Mesendoderm (in vitro differentiated cells): ENCODE measurements at places on chromosomes 13 and 19.
A peak's percentile ranks its signal among the peaks of the same experiment; 100 is the strongest.

DNA sequence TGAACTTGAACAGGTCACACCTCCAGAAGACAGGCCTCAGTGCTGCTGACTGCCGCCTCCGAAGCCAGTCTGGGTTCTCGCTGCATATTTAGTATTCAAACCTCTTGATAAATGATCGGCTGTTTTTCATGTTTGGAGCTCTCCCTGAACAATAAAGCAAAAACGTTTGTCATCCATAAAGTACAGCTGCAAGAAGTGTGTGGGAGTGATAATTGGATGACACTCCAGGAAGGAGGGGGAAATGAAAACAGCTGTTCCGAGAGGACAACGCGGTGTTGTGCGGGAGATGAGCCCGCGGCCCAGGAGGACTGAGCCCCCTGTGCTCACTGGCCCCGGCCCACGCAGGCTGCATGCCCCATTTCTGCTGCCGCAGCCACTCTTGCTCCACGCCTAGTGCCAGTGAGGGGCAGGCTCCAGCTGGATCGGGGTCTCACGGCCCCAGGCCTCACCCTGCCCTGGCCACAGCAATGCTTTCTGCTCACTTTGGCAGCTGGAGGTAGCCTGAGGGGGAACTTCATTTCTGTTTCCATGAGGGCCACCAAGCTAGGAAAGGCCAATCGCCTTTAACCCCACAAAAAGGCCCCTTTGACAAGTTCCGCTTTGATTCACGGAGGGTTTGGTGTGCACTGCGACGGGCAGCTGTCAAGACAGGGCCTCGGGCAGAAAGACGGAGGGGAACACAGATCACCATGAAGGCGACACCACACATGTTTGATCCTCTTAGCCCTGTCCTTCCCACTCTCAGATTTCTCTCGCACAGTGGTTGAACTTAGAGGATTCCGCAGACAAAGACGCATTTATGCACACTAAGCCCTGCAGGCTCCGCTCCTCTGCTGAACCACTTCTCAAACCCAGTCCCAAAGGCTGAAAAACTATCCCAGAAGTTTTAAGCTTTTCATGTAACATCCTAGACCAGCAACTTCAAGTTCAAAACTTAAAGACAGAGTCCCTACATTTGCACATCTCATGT, 537.6 kb downstream of the EFNB2 start:
- no peak for DNase-seq

DNA sequence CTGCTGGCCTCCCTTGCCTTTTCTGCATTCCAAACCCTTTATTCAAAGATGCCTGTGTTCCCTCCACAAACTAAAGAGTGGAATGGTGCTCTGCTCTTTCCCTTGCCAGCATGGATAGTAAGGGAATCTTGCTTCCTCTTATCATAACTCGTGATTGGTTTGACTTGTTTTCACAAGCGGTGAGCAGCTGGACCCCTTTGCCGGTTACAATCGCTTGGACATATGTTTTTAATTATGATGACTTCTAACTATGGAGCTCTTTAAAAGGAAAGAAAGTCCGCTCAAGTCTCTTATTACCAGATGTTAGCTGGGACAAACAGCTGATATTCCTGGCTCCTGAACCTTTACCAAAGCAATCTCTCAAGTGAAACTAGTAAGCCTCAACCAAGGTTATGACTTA, 1094.7 kb downstream of the UQCRFS1 start:
- no peak for DNase-seq

DNA sequence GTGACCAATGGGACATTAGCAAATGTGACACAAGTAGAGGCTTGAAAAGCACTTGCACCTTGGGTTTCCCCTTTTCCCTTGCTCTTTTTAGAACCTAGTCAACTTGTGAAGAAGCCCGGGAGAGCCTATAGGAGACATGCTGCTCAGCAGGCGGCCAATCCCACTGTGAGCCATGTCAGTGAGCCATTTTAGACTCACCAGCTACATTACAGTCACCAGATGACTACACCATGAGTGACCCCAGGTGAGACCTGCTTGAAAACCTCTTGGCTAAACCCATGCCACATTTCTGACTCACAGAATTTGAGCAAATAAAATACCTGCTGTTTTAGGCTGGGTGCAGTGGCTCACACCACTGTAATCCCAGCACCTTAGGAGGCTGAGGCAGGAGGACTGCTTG, 317.5 kb downstream of the KLF12 start:
- DNase-seq = no peak

- no peak for DNase-seq
Measured at GRCh38 chr13:82898586-82898985, 983.7 kb downstream of the SLITRK1 start.

GRCh38 chr19:29815231-29815630, 3.4 kb downstream of the CCNE1 start:
- DNase-seq = no peak

- DNase-seq = no peak
Measured at GRCh38 chr13:88112526-88112925, 441.4 kb downstream of the SLITRK5 start.

GRCh38 chr19:58546019-58546530, 2.2 kb downstream of the TRIM28 start:
- DNase-seq = no peak

- DNase-seq = no peak
Measured at GRCh38 chr19:6297202-6297601, 17.4 kb upstream of the MLLT1 start.

GRCh38 chr19:18992696-18993095, 40.6 kb downstream of the SUGP2 start:
- no peak for DNase-seq

DNA sequence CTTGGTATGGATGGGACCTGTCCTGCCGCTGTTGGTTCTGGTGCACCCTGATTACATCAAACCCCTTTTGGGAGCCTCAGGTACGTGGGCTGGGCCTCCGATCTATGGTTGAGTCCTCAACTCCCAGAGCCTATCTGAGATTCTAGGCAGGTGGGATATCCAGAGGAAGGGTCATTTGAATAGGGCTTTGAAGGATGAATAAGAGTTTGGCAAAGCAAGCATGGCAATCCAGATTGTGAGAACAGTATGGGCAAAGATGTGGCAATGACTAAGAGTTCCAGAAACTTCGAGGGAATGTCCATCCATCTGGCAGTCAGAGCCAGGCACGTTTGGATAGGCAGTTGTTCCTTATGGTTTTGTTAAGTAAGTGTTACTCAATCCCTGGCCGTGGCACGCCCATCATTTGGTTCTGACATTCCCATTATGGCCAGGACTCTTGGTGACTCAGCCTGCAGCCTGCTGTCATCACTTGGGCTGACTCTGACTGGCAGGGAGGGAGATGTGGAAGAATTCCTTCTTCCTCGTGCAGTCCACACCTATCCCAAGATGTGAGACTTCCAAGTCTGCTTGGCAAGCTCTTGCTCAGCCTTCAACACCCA, 21.5 kb downstream of the CYP4F22 start:
- DNase-seq = no peak

GRCh38 chr19:10523135-10523636, 5.9 kb upstream of the S1PR5 start:
- no peak for DNase-seq

DNA sequence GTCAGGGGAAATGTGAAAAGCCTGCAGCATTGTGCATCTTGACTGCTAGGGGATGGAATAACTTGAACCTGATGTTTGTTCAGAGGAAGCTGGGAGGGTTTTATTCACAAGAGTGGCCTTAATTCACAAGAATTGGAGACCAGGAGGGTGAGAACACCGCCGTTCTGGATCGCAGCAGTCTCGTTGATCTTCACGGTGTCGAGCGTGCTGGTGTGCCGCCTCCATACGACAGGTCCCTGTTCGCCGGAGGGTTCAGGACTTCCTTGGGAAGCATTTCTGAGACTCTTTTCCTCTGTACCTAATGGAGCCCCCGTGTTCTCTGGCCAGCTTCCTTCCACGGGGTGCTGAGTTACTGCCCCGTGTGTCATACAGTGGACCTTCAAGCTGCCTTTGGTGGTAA, 66.9 kb downstream of the ARHGEF7 start:
- DNase-seq = no peak

- no peak for DNase-seq
Measured at GRCh38 chr13:75870397-75870903, 234.3 kb downstream of the LMO7 start.

DNA sequence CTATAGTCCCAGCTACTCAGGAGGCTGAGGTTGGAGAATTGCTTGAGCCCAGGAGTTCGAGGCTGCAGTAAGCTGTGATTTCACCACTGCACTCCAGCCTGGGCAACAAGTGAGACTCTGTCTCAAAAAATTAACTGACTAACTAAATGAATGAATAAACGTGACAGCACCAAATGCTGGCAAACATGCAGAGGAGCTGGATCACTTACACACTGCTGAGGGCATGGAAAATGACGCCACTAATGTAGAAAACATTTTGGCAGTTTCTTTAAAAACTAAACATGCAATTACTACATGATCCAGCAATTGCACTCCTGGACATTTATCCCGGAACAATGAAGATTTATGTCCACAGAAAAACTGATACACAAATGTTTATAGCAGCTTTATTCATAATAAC, 31.3 kb upstream of the GTF3A start:
- DNase-seq = no peak

- DNase-seq = no peak
Measured at GRCh38 chr19:47492137-47492533, 8.1 kb upstream of the KPTN start.

GRCh38 chr13:87570669-87571068, 100.5 kb upstream of the SLITRK5 start:
- DNase-seq = peak; percentile 10

DNA sequence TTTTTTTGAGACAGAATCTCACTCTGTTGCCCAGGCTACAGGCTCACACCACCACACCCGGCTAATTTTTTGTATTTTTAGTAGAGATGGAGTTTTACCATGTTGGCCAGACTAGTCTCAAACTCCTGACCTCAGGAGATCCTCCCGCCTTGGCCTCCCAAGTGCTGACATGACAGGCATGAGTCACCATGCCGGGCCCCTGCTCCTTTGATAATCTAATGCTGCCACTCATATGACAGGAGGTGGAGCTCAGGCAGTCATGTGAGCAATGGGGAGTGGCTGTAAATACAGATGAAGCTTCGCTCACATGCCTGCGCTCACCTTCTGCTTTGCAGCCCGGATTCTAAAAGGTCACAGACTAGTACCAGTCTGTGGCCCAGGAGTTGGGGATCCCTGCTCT, 25.1 kb downstream of the ARHGEF18 start:
- DNase-seq = peak; percentile 58

GRCh38 chr13:84661718-84662117, 779.4 kb upstream of the SLITRK1 start:
- no peak for DNase-seq

- no peak for DNase-seq
Measured at GRCh38 chr13:34808649-34809048, 133.4 kb upstream of the NBEA start.

GRCh38 chr13:39052944-39053343, 14.7 kb downstream of the NHLRC3 start:
- no peak for DNase-seq

GRCh38 chr13:20127562-20128458, 33.0 kb downstream of the GJA3 start:
- peak; percentile 72 for DNase-seq

DNA sequence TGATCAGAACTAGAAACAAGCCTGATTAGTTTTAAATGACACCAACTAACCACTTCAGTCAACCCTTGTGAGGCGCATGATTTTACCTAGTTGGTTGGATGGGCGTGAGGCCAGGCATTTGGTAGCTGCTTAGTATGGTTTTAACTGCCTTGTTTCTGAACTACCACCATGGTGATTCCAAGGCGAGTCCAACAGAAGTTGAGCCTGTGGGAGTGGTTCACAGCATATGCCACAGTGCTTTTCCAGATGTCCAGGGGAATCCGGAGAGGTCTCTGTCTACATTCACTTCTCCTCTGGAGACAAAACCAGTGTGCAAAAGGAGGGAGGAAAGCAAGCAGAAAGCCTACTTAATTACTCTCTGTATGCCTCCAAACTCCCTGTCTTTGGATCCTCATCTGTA, 524.1 kb downstream of the GPC6 start:
- DNase-seq = no peak

DNA sequence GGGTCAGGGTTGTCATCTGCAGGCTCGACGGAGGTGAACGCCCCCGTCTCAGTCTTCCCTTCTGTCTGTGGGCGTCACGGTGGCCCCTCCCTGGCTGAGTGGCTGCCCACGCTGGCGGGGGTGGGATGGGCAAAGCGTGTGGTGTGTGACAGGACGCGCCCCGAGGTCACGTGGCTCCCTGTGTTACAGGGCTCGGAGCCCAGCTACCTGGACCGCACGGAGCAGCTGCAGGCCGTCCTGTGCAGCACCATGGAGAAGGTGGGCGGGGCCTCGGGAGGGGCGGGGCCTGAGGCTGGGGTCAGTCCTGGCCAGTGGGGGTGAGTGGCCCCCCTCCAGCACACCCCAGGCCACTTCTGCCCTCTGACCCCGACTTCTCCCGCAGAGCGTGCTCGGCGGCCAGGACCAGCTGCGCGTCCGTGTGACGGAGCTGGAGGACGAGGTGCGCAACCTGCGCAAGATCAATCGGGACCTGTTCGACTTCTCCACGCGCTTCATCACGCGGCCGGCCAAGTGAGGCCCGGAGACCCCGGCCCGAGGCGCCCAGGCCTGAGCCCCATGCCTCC, 6.3 kb upstream of the GRIN3B start:
- no peak for DNase-seq

- DNase-seq = no peak
Measured at GRCh38 chr13:110536006-110536693, 25.4 kb downstream of the RAB20 start.

DNA sequence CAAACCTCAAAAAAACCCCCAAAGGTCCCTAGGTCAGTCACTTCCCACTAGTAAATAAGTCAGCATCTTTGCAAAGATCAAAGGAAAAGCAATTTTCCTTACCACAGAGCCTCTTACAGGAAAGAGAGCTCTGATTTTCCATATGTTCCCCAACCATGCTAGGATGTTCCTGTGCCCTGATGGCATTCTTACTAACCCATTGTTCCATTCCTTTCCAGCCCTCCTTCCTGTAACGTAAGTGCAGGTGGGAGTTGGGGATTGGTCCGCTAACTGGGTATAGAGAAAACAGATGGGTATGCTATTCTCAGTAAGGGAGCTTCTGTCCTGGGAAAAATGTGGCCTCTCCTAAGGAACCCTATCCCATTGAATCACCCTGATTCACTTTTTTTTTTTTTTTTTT, 14.3 kb downstream of the DPRX start:
- no peak for DNase-seq

DNA sequence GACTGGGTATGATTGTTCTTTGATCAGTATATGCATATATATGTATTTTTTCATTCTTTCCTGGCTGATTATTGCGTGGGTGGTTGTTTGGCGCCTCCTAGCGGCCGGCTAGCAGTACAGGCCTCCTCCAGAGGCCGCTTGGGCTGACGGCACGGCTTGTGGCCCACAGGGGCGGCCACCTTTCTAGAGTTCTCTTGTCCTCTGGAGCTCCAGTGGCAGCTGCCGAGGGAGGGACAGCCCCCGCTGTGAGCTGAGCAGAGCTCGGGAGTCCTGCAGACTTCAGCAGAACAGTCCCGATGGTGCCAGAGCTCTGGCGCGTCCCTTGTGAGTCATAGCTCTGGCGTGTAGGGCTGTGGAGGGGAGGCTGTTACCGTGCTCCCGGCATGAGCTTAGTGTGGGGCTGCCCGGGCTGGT, 22.5 kb upstream of the ZNF429 start:
- peak; percentile 79 for DNase-seq
